ENCODE measurements at places on chromosomes 5 and 9.

DNA sequence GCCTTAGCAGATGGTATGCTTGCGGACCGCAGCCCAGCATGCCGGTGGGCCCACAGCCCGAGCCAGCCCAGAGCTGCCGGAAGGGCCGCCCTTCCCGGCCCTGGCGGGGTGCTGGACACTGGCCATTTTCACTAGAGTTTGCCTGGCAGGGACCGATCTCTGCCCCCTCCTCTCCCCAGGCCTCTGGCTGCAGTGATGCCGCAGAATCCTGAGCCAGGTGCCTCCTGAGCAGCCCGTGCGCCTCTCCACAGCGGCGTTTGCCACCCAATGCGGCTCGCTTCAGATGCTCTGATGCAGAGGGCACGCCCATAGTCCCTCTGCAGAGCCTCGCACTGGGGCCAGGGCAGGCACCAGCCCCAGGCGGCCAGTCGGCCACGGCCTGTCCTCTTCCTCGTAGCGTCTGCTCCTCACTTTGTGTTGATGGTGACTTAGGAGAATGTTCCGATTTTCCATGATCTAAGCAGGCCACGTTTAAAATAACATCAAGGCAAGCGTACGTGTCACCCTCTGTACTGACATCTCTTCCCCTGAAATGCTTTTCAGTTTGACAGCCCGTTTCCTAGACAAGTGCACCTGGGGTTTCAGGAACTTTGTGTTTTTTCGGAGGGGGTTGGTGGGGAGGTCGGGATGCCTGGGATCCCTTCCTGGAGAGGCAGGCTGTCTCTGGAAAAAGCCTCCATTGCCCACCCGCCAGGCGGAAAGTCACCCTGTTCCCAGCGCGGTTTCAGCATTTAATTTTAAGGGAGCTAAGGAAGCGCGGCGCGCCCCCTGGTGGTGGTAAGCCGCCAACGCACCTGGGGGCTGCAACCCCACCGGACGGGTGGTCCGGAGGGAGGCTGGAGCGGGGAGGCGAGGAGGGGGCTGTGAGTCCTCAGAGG is 29.8 kb upstream of the HMCN2 start:
- no peak for DNase-seq

DNA sequence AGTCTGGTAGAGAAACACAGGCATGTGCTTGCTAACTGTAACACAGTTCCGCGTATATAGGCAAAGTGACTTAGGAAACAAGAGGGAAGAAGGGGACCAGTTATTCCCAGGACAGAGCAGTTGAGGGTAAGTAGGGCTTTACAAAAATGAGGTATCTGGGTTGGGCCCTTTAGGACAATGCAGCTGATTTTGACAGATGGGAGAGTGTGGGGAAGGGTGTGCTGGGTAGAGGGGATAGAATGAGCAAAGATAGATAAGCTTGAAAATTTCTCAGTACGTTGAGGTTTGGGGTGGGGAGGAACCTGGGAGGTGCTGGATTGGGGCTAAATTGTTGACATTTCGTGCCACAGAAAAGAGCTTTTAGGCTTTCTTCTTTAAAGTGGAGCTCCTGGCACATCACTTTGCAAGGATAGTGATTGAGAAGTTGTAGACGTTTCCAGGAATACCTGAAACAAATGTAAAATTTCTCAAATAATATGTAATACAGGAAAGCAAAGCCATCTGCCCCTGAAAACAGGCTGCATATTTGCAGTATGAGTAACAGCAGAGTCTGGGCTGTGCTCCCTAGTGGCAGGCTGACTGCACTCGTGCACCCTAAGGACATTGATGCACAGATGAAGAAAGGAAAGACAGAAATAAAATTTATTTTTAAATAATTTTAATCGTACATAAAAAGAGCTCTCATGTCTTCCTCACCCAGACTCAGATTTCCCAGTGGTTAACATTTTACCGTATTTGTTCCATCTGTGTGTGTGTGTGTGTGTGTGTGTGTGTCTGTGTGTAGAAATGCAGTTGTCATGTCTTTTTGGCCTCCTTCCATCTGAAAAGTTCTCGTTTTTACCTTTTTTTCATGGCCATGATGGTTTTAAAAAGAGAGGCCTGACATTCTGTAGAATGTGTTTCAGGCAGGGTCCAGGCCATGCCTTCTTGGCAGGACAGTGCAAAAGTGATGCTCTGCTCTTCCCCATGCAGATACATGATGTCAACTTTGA is 144.9 kb upstream of the DMRT1 start:
- DNase-seq = peak; percentile 83

GRCh38 chr5:107764976-107765804 is 94.5 kb upstream of the EFNA5 start:
- DNase-seq = no peak

DNA sequence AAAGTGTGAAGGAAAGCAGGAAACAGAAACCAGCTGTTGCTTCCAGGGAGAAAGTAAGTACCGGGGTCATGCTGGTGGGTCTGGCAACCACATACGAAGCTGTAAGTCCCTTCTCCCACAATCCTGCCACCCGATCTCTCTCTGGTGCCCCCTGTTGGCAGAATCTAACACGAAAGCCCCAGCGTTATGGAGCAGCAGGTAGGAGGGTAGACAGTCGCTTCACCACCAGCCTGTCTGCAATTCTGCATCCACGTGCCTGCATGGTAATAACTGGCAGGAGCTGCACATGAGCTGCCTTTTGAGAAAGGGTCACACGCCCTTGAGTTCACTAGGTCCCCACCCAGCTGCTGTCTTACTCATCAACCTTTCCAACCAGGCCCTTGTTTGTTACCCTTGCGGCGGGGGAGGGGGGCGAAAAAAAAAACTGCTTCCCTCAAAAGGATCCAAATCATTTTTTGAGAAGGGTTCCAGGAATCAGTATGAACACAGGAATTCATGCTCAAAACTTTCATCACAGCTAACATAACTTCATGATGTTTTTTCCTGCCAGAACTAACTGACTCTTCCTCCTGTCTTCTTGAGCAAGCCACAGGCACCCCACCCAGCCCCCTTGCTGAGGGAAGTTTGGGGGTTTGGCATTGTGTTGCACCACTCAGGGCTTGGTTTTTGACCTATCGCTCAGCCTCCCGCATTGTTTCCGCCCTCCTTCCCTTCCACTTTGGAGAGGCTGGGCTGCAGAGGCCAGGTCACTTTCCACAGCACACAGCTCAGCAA is 19.6 kb upstream of the TMEM252 start:
- no peak for DNase-seq

GRCh38 chr5:34531751-34532360 is 124.3 kb upstream of the RAI14 start:
- DNase-seq = no peak

GRCh38 chr5:77167695-77168121 is 42.8 kb upstream of the PDE8B start:
- DNase-seq = no peak

DNA sequence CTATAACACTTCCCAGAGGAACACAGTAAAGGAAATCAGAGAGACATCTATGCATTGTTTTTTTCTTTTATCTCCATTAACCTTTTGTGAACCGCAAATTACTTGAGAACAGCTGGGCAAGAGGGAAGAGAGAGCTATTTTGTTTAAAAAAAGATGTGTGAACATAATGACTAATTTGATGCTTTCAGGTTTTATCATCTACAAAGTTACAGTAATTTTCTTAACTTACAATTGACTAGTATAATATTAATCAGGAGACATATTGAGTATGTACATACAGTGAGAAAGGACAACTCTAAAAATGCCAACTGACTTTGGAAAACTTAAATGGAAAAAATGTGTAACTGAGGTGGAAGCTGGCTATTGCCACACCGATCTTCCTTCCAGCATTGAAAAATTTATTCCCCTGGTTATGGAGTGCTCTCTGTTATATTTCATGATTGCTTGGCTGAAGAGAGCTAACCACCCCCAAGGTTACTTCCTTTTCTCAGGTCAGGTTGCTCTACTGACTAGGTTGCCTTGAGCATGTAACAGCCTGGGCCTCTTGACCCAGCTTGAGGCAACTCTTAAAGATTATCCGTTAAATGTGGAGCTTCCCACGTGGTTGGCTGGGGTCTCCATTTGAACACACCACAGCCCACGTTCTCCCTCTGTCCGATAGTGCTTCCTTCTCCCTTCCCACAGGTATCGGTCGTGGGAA is 62.6 kb upstream of the C6 start:
- no peak for DNase-seq

DNA sequence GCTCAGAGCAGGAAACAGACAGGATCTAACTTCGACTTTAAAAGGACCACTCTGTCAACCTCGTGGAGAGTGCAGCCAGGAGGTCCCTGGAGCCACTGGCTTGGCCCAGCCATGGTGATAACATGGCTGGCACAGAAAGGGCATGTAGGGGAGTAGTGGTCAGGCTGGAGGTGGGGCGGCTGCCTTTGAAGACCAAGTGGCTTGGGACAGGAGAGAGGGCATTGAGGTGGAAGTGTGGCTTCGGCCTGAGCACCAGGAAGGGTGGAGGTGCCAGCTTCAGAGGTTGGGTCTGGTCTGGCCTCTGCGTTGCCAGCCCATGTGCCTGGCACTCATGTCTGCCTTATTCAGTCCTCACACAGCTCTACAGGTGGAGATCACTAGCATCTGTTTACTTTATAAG is 270.0 kb downstream of the NSG2 start:
- peak; percentile 25 for DNase-seq

Data from ascending aorta (tissue), 2 donors.